Psoas muscle (tissue), 8 donors: ENCODE measurements at places on chromosomes 3 and 15.

DNA sequence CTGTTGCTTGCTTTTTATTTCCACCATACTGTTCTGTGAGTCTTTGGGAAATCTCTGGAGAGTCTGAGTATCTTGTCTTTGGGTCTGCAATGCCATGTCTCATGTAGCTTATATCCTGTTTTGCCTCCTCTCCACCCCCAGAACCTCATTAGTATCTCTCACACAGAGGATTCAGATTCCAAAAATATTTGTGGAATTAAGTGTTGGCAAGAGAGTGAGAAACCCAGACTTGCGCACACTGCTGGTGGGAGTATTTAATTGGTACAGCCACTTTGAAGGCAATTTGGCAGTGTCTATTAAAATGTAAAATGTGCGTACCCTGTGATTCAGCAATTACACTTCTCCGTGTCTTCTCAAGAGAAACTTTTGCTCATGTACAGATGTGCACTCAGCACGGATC is 68.6 kb downstream of the ZNF621 start:
- no peak overlapping the region for H3K27ac ChIP-seq
- H3K4me3 ChIP-seq, result no peak overlapping the region
- no peaks in the 10 kb centered on the region for H3K4me1 ChIP-seq
- DNase-seq, result no peak

GRCh38 chr3:20916951-20917606 is 731.1 kb upstream of the SGO1 start:
- no peak for DNase-seq
- H3K27me3 ChIP-seq, result no peaks in the 10 kb centered on the region
- no peaks in the 10 kb centered on the region for H3K4me1 ChIP-seq
- H3K4me3 ChIP-seq, result no peak overlapping the region
- H3K27ac ChIP-seq, result no peak overlapping the region

- H3K36me3 ChIP-seq, result no peaks in the 10 kb centered on the region
- no peaks in the 10 kb centered on the region for H3K4me1 ChIP-seq
- H3K4me3 ChIP-seq, result no peak overlapping the region
- DNase-seq, result no peak
- no peaks in the 10 kb centered on the region for H3K27me3 ChIP-seq
Observed at GRCh38 chr3:2993736-2994135, 116.4 kb downstream of the IL5RA start.

DNA sequence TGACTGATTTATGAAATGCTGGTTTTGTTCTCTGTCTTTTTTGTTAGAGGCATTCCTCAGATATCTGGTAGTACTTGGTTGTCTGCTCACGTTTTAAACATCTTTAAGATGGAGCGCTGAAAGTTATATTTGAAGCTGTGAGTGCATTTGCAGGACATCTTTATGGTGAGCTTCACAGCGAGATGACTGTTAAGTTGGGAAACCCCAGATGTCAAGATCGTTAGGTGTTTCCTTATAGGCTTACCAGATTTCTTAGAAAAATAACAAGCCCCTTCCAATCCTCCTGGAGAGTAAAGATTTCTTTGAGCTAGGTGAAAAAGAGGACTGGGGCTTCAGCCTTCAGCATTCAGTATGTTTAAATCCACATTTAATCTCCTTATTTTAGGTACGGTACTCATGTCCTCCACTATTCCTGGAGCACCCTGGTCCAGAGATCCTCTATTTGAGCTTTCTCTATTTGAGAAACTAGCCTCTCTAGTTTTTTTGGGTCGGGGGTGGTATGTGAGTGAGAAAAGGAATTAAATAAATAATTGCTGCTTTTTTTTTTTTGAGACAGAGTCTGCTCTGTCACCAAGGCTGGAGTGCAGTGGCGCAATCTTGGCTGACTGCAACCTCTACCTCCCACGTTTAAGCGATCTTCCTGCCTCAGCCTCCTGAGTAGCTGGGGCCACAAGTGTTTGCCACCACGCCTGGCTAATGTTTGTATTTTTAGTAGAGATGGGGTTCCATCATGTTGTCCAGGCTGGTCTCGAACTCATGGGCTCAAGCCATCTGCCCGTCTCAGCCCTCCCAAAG is 72.3 kb downstream of the ZNF609 start:
- no peak overlapping the region for H3K4me3 ChIP-seq
- H3K4me1 ChIP-seq, result peaks cover 4% of the 10 kb centered on the region
- no peaks in the 10 kb centered on the region for H3K27me3 ChIP-seq

- no peaks in the 10 kb centered on the region for H3K36me3 ChIP-seq
- H3K27me3 ChIP-seq, result no peaks in the 10 kb centered on the region
- H3K27ac ChIP-seq, result no peak overlapping the region
- no peak overlapping the region for H3K4me3 ChIP-seq
- no peak for DNase-seq
- H3K4me1 ChIP-seq, result no peaks in the 10 kb centered on the region
Observed at GRCh38 chr3:194343561-194343893, 7.6 kb downstream of the CPN2 start.

GRCh38 chr3:59339818-59340217 is 290.0 kb upstream of the CFAP20DC start:
- H3K36me3 ChIP-seq, result no peaks in the 10 kb centered on the region
- no peak for DNase-seq
- no peak overlapping the region for H3K4me3 ChIP-seq
- no peak overlapping the region for H3K27ac ChIP-seq
- no peaks in the 10 kb centered on the region for H3K27me3 ChIP-seq

DNA sequence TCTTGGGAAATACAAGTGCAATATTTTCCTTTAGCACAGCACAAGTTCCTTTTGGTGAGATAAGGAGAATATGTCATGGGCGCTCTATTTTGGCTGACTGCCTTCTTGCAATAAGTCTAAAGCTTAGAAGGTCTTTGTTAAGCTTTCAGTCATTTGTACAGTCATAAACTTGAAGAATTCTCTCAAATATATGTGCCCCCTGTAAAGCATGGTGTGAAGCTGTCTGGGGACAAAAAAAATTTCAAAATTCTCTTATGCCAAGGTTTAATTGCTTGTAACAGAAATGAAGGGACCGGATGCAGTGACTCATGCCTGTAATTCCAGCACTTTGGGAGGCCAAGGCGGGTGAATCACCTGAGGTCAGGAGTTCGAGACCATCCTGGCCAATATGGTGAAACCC is 21.7 kb upstream of the ARID3B start:
- no peaks in the 10 kb centered on the region for H3K27me3 ChIP-seq
- H3K4me3 ChIP-seq, result no peak overlapping the region
- H3K4me1 ChIP-seq, result no peaks in the 10 kb centered on the region
- H3K36me3 ChIP-seq, result no peaks in the 10 kb centered on the region

DNA sequence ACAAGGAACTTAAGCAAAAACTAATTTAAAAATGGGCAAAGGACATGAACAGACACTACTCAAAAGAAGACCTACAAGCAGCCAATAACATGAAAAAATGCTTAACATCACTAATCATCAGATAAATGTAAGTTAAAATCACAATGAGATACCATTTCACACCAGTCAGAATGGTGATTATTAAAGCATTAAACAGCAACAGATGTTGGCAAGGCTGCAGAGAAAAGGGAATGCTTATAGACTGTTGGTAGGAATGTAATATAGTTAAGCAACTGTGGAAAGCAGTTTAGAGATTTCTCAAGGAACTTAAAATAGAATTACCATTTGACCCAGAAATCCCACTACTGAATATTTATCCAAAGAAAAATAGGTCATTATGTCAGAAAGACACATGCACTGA is 482.2 kb downstream of the SQOR start:
- no peaks in the 10 kb centered on the region for H3K36me3 ChIP-seq
- H3K27me3 ChIP-seq, result no peaks in the 10 kb centered on the region
- H3K4me1 ChIP-seq, result no peaks in the 10 kb centered on the region

- no peak overlapping the region for H3K4me3 ChIP-seq
- H3K27ac ChIP-seq, result no peak overlapping the region
- H3K36me3 ChIP-seq, result no peaks in the 10 kb centered on the region
- DNase-seq, result no peak
- no peaks in the 10 kb centered on the region for H3K27me3 ChIP-seq
Observed at GRCh38 chr15:36172955-36173354, 406.5 kb upstream of the CDIN1 start.

DNA sequence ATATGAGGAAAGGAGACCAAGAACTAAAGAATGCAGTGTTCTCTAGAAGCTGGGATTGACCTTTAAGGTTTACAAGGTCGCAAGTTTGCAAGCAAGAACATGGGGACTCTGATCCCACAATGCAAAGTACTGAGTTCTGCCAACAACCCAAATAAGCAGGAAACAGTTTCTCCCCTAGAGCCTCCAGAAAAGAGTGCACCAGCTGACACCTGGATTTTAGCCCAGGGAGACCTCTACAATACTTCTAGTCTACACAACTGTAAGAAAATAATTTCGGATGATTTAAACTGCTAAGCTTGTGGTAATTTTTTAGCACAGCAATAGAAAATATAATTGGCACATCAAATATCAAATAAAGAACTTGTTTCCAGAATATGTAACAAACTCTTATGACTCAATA is 46.4 kb downstream of the EHHADH start:
- no peak overlapping the region for H3K4me3 ChIP-seq
- no peaks in the 10 kb centered on the region for H3K36me3 ChIP-seq
- no peak overlapping the region for H3K27ac ChIP-seq
- no peak for DNase-seq
- H3K4me1 ChIP-seq, result no peaks in the 10 kb centered on the region

DNA sequence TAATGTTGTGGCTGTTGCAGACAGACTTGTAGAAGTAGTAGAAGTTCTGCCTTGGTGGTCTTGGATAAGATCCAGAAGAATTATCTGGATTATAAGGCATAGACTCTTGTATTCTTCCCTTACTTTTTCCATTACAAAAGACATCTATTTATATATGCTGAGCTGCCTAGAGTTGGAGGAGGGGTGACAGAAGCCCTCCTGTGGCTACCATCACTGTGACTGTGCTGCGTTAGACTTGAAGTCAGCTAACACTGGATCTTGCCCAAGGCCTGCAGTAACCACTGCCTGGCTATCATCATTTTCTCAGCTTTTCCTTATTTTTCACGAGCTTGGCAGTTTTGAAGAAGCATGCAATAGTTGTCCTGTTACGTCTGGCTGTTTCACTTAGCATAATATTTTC is 684.8 kb upstream of the BCHE start:
- no peaks in the 10 kb centered on the region for H3K27me3 ChIP-seq
- DNase-seq, result no peak
- no peak overlapping the region for H3K4me3 ChIP-seq
- H3K4me1 ChIP-seq, result no peaks in the 10 kb centered on the region

DNA sequence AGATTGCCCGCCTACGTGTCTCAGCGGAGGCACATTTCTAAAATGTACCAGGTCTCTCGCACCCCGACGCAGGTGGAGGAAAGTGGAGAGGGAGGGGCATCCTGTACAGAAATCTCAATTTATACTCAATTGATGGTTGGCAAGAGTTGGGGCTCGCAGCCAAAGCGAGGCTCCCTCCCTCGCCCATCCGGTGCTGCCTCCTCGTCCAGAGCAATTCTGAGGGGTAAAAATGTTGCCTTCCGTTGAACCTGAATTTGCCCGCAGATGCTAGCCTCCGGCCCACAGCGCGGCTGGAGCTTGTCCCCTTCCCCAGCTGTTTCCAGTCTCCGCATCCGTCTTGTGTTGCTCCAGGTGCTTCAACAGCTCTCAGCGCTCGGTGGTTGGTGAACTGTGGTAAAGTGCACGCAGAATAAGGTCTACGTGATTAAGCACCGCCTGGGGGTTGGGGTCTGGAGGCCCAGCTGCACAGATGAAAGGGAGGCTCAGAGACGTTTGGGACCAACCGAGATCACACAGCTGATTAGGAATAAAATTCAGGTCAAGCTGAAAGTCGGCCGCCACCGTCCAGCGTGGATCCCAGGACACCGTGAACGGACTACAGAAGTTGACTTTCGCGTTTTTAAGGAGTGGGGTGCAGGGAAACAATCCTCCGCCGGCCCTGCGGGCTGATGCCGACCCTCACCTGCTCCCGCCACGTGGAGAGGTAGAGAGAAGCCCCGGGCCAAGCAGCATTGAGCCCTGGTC is 846 bp upstream of the POLG start:
- no peaks in the 10 kb centered on the region for H3K27me3 ChIP-seq
- DNase-seq, result no peak
- peak overlapping the region; percentile 85 for H3K4me3 ChIP-seq
- H3K36me3 ChIP-seq, result peaks cover 2% of the 10 kb centered on the region
- H3K4me1 ChIP-seq, result peaks cover 32% of the 10 kb centered on the region

- no peaks in the 10 kb centered on the region for H3K36me3 ChIP-seq
- no peaks in the 10 kb centered on the region for H3K4me1 ChIP-seq
- H3K4me3 ChIP-seq, result no peak overlapping the region
- no peaks in the 10 kb centered on the region for H3K27me3 ChIP-seq
Observed at GRCh38 chr15:23073890-23074646, 34.7 kb upstream of the TUBGCP5 start.

- no peaks in the 10 kb centered on the region for H3K27me3 ChIP-seq
- H3K27ac ChIP-seq, result no peak overlapping the region
- H3K36me3 ChIP-seq, result no peaks in the 10 kb centered on the region
- no peak for DNase-seq
- H3K4me3 ChIP-seq, result no peak overlapping the region
Observed at GRCh38 chr15:47685141-47685870, 32.0 kb upstream of the SEMA6D start.

- H3K27me3 ChIP-seq, result no peaks in the 10 kb centered on the region
- no peak for DNase-seq
- H3K36me3 ChIP-seq, result no peaks in the 10 kb centered on the region
- H3K4me3 ChIP-seq, result no peak overlapping the region
- H3K4me1 ChIP-seq, result no peaks in the 10 kb centered on the region
Observed at GRCh38 chr15:26864664-26865191, 2.1 kb upstream of the GABRA5 start.

DNA sequence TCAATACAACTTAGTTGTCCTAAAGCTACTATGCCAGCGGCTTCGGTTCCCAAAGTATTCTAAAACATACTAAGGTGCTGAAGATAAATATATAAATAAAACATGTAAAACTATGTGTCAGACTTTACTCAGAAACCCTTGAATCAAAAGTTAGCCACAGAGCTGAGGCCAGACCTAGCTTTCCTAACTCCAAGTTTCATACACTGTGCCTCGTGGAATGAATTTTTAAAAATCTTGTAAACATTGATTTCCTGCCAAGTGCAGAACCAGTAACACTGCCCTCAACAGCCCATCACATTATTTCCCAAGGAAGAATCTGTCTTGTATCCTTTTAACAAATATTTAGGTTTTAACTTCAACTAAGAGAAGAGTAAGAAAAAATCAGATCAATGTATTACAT is 36.4 kb downstream of the TAMM41 start:
- H3K27ac ChIP-seq, result no peak overlapping the region
- no peak for DNase-seq
- H3K4me3 ChIP-seq, result no peak overlapping the region
- H3K4me1 ChIP-seq, result no peaks in the 10 kb centered on the region
- peaks cover 94% of the 10 kb centered on the region for H3K36me3 ChIP-seq

GRCh38 chr3:24182756-24183155 is 237.7 kb downstream of the NR1D2 start:
- H3K4me3 ChIP-seq, result no peak overlapping the region
- H3K36me3 ChIP-seq, result no peaks in the 10 kb centered on the region
- peaks cover 30% of the 10 kb centered on the region for H3K4me1 ChIP-seq
- no peaks in the 10 kb centered on the region for H3K27me3 ChIP-seq
- no peak overlapping the region for H3K27ac ChIP-seq

- H3K36me3 ChIP-seq, result peaks cover 3% of the 10 kb centered on the region
- H3K4me3 ChIP-seq, result no peak overlapping the region
- no peak overlapping the region for H3K27ac ChIP-seq
Observed at GRCh38 chr3:126450219-126450618, 25.5 kb downstream of the ZXDC start.
